ENCODE measurements at places on chromosomes 4 and X.
A peak's percentile ranks its signal among the peaks of the same experiment; 100 is the strongest.

DNA sequence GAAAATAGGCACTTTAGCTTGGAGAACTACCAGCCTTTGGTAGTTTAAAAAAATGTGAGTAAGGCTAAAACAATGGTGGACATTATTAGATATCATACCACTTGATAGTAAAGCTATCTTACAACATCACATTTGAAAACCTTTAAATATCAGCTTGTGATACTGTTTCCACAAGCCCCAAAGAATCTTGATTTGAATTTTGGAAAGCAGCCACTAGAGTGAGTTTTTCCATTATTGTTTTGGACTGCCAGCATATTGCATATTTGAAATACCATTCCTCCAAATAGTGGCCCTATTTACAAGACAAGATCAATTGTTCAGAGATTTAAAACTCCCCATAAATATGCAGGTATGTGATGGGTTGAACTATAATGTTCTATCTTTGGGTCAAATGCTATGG is 303.0 kb upstream of the PRPS2 start:
- no peak for DNase-seq

GRCh38 chr4:100708776-100709175 is 191.0 kb upstream of the EMCN start:
- DNase-seq, result no peak

DNA sequence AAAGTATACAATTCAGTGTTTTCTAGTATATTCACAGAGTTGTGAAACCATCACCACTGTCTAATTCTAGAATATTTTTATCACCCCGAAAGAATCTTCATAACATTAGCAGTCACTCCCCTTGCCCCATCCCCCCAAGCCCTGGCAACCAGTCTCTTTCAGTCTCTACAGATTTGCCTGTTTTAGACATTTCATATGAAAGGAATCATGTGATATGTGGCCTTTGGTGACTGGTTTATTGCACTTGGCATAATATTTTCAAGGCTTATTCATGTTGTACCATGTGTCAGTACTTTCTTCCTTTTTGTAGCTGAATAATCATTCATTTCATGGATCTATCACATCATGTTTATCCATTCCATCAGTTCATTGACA is 371.7 kb downstream of the AFF2 start:
- DNase-seq, result no peak

DNA sequence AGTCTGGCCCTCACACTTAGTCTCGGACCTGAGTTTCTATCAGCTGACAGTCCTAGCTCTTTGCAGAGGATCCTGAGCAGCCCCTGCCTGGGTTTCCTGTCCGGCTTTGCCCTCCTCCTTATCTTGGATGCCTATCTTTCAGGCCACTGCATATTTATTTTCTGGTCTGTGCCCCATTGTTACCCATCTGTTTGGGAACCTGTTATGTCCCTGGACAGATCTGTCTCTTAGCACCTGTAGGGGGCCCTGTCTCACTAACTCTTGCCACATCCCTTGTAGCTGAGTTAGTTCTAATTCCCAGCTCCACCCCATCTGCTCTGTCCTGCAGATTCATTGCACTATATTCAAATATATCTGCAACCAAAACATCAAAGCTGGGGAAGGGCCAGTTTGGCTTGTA is 514.9 kb upstream of the LCORL start:
- no peak for DNase-seq

GRCh38 chrX:107597791-107598190 is 30.5 kb upstream of the PRPS1 start:
- DNase-seq, result no peak

DNA sequence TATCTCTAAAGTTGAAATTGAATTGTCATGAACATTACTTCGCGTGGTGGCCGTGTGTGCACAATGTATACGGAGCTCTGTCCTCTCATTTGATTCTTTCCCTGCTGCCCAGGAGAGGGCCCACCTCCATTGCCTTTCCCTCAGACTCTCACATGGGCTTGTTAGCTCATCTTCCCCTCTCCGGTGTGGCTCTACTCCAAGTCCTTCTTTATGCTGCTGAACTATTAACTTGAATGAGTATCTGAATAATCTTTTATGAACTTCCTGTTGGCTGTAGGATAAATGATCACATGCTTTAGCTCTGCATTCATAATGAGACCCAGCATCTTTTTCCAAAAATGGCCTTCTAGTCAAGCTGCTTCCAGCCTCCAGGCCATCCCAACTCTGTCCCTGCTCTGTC is 68.8 kb upstream of the CLNK start:
- DNase-seq, result no peak

- DNase-seq, result peak; percentile 70
Observed at GRCh38 chr4:41881981-41882624, 53.1 kb upstream of the TMEM33 start.

- DNase-seq, result no peak
Observed at GRCh38 chr4:56739066-56739777, 58.1 kb upstream of the HOPX start.

DNA sequence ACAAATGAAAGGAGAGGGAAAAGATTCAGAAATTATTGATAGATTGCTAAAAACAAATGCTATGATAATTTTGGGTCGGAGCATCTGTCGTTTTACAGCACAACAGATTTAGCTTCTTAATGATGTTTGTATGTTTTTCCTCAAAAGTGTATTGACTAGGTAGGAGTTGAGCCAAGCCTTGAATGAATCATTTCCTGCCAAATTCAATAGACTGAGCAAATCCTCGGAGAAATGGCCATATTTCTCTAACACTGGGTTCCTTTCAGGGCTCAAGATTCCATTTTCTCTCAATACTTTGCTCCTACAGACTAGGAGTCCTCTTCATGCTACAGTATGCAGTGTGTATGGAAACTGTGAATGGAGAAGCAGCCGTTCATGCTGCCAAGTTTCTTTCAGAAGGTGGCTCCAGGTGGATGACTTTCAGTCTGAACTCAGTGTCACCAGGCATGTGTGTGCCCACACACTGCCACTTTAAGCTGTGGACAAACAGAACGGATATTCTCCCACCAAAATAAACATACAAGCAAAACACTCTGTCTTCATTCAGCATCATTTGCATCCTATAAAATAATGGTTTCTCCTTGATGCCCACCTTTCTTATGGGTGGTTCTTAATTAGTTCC is 146.0 kb downstream of the TBL1X start:
- DNase-seq, result no peak

GRCh38 chr4:784401-785331 is 41.3 kb downstream of the CPLX1 start:
- no peak for DNase-seq

DNA sequence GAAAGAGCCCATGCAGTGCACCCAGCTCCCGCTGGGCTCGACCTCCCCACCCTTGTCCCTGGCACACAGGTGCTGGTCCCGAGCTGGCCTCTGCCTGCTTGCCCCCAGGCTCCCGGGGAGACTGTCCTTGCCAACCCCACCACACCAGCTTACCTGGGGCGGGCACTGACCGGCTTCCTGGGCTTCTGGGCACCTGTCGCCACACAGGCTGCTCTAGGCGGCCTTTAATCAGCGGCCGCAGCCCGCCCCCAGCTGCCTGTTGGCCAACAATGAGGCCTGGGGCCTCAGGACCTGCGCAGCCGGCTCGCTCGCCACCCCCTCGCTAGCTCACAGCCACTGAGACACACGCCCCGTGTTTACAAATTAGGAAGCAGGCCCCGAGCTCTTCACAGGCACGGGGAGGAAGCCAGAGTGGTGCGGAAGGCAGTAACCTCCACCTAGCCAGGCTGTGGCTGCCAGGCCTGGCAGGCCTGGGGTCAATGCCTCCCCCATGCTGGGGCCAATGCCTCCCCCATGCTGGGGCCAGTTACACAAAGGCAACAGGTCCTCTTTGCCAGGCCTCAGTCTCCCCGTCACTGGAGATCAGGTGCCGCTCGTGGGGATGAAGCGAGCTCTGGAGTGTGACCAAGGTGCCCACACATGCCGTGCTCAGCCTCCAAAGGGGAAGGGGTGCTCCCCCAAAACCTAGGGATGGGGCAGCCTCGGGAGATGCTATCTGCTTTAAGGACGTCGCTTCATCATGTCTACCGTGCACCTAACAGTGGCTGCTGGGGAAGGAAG is at the start of gene TREX2:
TSS of gene TREX2 (minus strand) at position 201 of the 780 bp plus-strand sequence. CDS start 626 bp downstream, outside the sequence.
- DNase-seq, result no peak

DNA sequence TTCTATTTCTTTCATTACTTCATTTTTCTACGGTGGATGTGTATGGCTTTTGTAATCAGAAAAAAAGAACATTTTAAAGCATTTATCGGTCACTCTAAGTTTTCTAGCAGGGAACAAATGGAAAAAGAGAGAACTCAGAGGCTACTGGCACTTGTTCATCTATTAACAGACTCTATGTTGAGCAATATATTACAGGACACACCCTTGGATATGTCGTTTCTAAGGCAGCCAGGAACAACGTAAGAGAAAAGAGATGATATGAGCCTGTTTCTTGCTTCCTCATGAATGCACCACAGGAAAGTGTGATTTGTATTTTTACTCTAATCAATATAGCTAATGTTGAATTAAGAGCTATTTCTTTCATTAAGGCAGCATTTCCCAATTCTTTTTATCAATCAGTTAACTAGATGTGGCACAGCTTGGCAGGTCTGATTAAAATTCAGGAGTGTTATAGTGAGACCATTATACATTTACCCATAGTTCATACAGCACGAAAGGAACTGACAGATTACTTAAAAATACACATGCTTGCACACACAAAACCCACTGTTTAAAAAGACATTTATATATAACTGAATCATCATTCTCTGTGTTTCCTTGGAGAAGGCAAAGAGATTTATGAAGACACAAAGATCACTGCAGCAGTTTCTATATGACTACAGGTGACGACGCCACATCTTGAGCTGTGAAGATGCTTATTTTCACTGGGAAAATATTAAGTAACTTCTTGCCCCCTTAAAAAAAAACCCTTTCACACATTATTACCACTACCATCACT is 13.0 kb downstream of the RAB9B start:
- no peak for DNase-seq

DNA sequence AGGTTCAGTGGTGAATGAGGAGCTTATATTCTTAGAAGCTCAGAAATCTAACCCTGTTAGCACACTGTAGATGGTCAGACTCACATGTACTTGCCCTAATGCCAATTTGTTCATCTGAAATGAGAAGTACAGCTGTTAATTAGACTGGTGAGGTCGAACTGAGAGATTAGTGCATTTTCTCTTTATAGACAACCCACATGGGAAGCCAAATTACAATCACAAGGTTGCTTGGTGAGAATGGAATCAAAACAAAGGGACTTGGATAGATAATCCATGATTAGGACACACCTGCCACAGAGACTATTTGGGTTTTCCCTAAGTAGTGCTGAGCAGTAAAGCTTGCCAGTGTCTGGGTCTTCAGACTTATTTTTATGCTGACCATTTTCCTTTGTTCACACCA is 88.3 kb downstream of the POLA1 start:
- DNase-seq, result no peak

GRCh38 chr4:136371231-136371630 is 1161.1 kb downstream of the PCDH18 start:
- DNase-seq, result no peak

DNA sequence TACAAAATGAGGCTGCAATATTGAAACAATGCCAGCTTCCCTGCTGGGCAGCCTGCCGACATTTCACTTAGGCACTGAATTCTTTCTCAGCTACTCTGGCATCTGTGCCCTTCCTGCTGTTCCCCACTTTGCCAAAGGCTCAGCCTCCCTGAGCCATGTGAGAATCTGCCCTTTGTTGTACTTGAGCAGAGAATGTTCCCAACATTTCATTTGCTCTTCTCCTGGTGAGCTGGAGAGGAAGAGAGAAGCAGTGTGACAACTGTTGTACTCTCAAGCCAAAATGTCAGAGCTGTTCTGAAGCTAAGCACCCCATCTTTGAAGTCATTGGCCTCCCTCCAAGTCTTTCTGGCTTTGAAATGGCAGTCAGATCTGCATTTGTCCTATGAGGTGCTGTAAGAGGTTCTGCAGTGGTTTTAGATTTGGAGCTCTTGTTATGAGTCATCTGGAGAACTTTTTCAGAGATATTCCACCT is 32.5 kb downstream of the LANCL3 start:
- no peak for DNase-seq

GRCh38 chrX:11759461-11760311 is 1.6 kb downstream of the MSL3 start:
- DNase-seq, result peak; percentile 79

GRCh38 chr4:23750125-23750524 is 139.7 kb downstream of the PPARGC1A start:
- no peak for DNase-seq

GRCh38 chrX:6002056-6002455 is 226.6 kb downstream of the NLGN4X start:
- no peak for DNase-seq

DNA sequence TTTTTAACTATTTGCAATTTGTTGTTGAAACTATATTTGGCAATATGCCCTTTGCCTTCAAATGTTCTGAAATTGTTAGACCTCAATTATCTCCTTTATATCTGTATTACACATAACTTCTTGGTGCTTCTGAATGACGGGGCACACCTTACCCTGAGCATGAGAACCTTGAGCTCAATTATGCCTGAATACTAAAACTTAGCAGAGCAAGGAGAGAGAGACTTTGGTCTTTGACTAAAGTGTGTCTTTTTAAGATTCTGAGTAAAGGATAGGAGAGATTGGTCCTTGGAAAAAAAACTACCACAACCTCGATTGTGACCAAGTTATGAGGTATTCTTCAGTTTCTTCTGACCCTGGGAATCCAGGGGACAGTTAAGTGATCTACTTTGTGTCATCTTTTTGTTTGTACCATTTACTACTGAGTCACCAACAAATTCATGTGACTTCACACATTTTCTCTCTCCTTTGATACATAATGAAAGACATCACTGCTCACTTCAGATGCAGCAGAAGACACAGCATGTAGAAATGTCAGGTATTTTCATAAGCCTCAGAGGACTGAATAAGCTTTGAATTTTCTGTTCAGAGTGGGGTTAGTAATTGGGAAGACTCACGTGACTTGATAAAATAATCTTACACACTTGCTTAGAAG is 51.4 kb downstream of the PTTG2 start:
- no peak for DNase-seq

- DNase-seq, result no peak
Observed at GRCh38 chrX:23820235-23820782, 37.3 kb downstream of the SAT1 start.

GRCh38 chr4:90127706-90128345 is 632 bp downstream of the CCSER1 start:
- DNase-seq, result peak; percentile 44

GRCh38 chrX:123077631-123078030 is 106.4 kb upstream of the GRIA3 start:
- no peak for DNase-seq

DNA sequence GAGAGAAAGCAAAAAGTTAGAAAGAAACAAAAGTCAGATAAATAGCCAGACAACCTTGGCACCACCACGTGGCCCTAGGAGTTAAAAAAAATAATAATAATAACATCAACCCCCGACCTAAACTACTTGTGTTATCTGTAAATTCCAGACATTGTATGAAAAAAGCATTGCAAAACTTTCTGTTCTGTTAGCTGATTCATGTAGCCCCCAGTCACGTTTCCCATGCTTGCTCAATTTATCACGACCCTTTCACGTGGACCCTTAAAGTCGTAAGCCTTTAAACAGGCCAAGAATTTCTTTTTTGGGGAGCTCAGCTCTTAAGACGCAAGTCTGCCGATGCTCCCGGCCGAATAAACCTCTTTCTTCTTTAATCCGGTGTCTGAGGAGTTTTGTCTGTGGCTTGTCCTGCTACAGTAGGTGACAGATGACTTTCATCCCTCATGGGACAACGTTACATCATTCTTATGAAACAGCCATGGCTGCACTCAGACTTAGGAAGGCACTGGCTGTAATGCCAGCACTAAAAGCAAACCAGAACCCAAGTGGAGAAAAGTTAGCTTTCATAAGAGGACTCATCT is 520 bp downstream of the ACOX3 start:
- no peak for DNase-seq

GRCh38 chr4:73679836-73680235 is 59.6 kb upstream of the RASSF6 start:
- DNase-seq, result no peak

GRCh38 chr4:147530723-147531122 is 49.8 kb downstream of the EDNRA start:
- no peak for DNase-seq
